ENCODE measurements at places on chromosomes 5 and 9.

DNA sequence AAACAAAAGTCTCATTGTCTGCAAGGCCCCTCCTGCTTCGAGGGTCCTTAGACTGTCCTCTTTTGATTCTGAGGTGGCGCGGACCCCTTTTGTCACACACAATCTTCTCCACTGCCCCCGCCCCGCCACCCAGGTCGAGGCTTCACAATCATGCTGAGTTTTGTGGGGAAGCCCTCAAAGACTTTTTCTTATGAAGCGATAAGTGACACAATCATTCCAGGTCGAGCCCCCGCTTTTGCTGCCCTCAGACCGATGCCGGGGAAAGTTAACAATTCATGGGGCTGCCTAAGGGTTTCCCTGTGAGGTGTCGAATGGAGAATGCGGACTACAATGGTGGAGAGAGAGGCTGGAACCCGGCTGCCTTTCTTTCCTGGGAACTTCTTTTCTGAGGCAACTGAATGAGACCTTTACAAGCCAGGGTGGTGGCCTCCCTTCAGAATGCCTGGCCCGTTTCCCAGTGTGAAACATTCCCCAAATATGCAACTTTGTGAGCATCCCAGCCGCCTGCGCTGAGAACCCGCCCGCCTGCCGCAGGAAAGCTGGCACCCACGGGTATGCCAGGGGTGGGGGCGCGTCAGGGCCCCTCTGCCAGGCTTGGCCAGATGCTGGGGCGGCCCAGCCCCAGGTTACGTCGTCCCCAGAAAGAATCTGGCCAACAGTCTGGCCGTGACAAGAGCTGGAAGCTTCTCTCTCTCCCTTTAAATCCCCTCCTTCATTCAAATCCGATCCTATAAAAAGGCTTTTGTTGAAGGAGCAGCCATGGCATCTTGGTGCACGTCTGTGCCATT lies 71.9 kb downstream of the MAP1B start:
- DNase-seq = no peak

- no peak for DNase-seq
These were observed 38.6 kb downstream of the ZNF366 start for GRCh38 chr5:72468606-72469005.

- no peak for DNase-seq
These were observed 18.1 kb downstream of the KDM3B start for GRCh38 chr5:138370537-138370936.

GRCh38 chr5:1067141-1068121 lies 44.4 kb downstream of the SLC12A7 start:
- DNase-seq = no peak

GRCh38 chr5:120124961-120125360 lies 339.1 kb upstream of the PRR16 start:
- DNase-seq = no peak

GRCh38 chr9:131031005-131031641 lies 22.1 kb downstream of the LAMC3 start:
- no peak for DNase-seq

- no peak for DNase-seq
These were observed 62.0 kb upstream of the RANBP3L start for GRCh38 chr5:36363744-36364143.

DNA sequence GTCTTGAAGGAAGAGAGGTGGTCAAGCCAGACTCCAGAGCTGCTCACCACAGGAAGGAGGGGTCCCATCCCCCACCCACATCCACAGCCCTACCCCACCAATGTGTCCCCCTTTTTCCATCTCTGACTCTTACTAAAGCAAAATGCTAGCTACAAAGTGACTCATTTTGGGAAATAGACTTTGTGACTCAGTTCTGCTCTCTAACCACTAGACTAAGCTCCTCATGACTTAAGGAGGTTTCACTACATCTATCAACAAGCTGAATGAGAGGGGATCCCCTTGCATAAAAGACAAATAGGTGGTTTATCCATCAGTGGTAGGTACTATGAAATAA lies 35.1 kb upstream of the ADRB2 start:
- no peak for DNase-seq

GRCh38 chr5:35129276-35129675 lies 81.5 kb upstream of the AGXT2 start:
- DNase-seq = no peak

- no peak for DNase-seq
These were observed 44.2 kb upstream of the LMNB1 start for GRCh38 chr5:126732716-126733115.

DNA sequence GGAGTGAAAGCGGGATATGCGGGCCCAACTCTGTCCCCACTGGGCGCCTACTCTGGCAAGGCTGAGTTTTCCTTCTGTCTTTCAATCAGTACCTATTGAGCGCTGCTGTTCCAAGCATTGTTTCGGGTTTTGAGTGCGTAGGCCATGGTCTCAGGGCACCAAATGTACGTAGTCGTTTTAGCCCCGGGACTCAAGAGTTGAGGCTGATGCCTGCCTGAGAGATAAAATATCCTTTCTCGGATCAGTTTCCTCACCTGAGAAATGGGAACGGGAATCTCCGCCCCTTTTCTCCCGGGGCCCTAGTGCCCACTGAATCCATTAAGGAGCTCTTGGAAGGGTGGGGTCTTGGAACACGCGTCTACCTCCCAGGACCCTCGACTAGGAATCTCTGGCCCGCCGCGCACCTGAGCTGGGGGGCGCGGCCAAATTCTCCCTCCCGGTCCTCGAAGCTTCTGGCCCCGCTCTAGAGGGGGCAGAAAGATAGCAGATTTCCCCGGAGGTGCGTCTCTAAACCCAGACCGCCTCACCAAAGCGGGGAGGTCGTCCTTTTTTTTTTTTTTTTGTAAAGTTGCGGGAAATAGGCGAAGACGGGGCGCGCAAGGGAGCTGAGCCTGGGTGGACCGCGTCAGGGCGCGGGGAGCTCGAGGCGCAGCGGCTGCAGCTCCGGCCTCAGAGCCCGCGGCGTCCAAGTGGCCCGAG lies 494 bp upstream of the CXXC5 start:
- DNase-seq = no peak

DNA sequence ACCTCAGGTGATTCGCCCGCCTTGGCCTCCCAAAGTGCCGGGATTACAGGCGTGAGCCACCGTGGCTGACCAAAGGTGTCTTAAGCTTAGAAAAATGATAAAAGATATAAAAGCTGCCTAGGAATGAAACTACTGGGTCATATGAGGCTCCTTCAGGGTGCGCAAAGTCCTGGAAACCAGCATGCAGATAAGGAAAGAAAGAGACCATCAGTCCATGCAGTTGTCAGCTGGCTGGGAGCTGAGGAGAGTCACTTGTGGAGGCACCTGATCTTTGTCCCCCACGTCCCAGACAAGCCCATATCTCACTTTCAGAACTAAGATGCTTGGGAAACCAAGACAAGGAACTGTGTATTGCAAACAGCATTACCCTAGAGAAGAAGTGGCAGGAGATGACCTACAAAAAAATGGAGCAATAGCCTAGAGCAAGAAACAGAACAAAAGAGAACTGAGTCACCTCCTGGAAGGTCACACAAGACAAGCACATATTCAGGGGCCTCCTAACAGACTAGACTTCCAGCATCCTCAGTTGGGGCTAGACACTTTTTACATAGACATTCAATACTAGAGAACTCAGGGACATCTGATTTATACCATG lies 2.8 kb upstream of the CCDC125 start:
- DNase-seq = no peak

DNA sequence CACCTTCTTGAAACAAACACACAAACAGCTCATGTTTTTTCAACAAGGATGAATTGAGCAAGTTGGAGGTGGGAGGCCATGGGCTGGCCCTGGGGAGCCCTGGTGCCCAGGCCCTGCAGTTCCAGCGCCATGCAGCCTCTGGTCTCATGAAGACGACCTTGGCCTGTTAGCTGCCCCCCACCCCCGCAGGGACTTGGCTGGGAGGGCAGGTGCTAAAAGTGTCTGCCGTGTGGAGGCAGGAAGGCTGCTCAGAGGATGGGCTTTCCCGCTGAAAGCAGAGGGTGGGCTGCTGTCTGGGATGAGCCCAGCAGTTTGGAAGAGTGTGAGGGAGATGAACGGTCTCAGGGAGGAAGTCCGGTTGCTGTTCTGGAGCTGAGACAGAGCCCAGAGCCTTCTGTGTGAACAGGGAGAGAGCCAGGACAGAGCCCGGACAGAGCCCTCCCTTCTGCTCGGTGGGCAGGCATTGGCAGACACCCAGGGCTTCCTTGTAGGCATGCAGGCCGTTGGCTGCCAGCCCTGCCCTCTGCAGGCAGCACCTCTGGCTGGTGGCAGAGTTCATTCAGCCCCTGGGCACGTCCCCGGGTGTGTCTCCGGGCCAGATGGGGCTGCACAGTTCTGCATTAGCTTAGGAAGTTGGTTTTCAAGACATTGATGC lies 18.7 kb downstream of the ROPN1L start:
- DNase-seq = peak; percentile 51

Measured in DMS 273 treated with DMSO at 0.1 percent for 48 hours (cell line).